Stimulated activated CD4-positive, alpha-beta T cell treated with anti-CD3 and anti-CD28 coated beads, Interleukin-4, amount 100 ng/mL, for 24 hours (primary cell): ENCODE measurements at places on chromosomes 3 and 15.
A peak's percentile ranks its signal among the peaks of the same experiment; 100 is the strongest.

DNA sequence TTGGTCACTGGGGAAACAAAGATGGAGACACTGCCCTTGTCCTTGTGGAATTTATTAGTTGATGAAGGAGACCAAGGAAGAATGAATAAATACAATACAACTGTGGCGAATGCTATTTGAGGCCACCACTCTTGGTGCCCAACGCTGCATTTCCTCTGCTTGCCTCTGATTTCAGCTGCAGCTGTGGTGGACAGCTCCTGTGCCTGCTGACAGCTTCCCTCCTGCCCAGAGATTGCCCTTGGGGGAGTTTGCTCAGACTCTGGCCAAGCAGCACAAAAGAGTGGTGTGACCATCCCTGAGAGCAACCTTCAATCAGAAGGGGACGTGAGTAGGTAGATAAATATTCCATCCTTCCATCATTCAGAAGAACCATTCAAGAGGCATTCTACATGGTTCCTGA is 64.6 kb upstream of the FHIT start:
- no peak for DNase-seq

DNA sequence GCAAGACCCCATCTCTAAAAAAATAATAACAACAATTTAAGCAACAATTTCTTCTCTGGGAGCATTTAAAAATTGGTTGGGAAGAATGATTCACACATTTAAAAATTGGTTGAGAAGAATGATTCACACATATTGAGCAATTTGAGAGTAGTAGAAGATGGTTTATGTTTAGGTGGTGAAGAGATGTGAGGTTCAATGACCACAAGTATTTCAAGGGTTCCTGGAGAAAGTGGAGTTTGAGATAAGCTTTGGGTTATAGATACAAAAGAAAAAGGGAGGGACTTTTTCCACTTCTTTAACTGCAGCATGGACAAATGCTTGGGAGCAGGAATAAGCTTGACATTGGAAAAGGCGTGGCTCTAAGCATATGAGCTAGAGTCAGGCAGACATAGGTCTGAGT is 145.7 kb upstream of the NPHP3 start:
- DNase-seq: no peak

- peak; percentile 54 for DNase-seq
Measured at GRCh38 chr3:4831580-4831950, 147.7 kb upstream of the BHLHE40 start.

DNA sequence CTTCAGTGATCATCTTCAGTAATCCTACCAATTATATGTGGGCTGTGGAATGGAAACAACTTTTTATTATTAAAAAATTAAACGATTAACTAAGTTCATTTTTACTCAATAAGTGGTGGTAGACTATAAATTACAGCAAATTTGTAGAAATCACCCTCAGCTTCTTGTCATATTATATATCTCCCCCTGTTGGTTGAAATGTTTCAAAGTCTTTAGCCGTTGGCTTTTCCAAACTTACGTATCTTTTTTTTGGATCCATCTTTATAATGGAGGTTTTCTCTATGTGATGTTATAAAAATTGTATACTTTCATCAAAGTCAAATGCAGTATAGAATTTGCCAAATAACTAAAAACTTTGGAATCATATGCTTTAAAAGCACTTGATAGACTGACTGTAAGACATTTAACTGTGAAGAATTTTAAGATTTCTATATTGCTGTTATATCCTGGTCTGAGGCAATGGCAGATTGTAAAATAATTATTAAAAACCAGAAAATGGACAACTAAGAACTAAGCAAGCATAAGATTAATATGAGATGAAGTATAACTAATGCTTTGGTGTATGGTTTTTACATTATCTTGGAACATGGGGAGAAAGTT is 44.7 kb downstream of the ATP11B start:
- DNase-seq: no peak
